ENCODE measurements at places on chromosomes 1 and 21.

DNA sequence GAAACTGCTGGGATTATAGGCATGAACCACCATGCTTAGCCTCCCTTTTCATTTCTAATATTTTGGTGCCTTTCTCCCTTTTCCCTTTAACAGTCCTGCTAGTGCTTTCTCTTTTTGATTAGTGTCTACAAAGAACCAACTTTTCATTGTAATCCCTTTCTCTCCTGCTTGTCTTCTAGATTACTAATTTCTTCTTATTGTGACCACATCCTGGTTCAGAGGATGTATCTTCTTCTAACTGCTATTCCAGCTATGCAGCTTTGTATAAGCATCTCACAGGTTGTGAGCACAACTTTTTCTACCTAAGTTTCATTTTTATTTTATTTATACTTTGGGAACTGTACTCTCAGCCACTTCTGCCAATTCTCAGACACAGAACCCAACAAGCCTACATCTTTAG, 14.7 kb downstream of the ZNF648 start:
- no peak for DNase-seq

GRCh38 chr1:44442791-44443190, 37.7 kb downstream of the RNF220 start:
- no peak for DNase-seq

GRCh38 chr1:74964508-74965102, 169.6 kb upstream of the LHX8 start:
- no peak for DNase-seq

GRCh38 chr1:232333419-232333767, 296.5 kb downstream of the SIPA1L2 start:
- DNase-seq: no peak

- no peak for DNase-seq
These were observed 22.7 kb downstream of the ABL2 start for GRCh38 chr1:179206812-179207211.

DNA sequence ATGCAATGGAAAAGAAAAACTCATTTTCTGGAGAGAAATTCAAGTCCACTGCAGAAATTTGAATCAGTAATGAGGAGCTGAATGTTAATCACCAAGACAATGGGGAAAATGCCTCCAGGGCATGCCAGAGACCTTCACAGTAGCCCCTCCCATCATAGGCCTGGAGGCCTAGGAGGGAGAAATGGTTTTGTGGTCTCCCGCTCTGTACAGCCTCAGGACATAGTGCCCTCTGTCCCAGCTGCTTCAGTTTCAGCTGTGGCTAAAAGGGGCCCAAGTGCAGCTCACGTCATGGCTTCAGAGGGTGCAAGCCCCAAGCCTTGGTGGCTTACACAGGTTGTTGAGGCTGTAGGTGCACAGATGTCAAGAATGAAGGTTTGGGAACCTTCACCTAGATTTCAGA, 223.0 kb downstream of the GRIK1 start:
- no peak for DNase-seq

DNA sequence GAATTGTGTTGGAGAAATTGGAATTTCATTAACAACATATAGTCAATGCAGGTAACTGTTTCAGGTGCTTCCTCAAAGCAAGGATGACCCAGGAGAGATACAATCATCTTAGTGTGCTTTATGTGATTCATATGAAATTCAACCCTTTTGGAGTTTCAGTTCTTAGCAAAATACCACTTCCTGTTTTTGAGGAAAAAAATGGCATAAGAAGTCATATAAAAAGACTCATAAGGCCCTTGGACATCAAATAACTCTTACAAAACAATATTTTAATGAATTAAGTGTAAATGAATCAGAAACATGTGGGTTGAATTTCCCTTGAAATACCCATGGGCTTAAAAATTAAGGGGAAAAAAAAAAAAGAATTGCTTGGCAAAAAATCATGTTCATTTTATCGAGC, 926.6 kb downstream of the LTN1 start:
- no peak for DNase-seq

GRCh38 chr1:11337580-11338073, 64.6 kb downstream of the UBIAD1 start:
- no peak for DNase-seq

GRCh38 chr1:35748326-35748725, 21.5 kb downstream of the CLSPN start:
- no peak for DNase-seq

DNA sequence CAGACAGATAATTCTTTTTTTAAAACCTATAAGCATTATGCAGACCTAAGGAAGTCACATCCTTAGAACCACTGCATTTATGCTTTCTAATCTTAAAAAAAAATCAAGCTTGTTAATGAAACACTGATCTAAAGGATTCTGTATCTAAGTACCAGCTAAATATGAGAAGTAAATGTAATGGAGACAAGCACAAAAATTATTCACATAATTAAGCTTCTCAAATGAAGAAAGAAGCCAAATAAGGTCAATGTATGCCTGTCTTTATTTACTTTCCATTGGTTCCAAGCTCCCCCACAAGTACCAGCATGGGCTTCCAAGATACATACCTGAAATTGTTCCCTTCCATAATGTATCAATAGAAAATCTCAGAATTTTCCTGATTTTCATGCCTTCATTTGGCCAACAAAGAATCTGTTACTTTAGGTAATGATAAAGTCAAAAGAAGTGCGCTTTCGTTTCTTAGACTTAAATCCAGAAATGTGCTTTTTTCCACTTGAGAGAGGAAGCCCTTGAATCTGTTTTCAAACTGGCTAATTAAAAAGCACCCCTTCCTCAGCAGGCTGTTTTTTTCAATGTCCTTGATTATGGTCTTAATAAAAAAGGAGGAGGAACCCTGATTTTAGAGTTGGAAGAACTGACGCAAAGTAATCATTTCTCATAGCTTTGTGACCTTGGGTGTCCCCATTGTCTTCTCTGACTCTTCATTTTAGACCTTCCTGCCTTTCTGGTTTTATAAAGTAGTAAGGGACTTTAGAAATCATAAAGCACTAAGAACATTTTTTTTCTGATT, 3.8 kb downstream of the RGS2 start:
- no peak for DNase-seq

DNA sequence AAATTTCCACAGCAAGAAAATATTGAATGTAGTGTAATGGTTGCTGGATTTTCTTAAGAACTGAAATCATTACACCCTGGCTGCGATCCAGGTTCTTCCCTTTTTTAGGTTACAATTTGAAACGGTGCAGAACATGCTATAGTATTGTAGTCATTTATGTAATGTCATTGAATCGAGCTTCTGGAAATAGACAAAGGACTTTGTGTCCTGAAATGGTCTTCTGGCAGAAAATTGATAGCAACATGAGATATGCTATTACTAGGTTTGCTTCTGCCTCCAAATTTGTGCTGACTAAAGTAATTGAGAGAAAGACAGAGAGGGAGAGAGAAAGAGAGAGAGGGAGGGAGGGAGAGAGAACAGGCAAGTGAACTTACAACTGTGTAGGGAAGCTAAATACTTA, 146.2 kb upstream of the NFIA start:
- no peak for DNase-seq

GRCh38 chr1:156228501-156228900, 13.5 kb upstream of the BGLAP start:
- DNase-seq: no peak

DNA sequence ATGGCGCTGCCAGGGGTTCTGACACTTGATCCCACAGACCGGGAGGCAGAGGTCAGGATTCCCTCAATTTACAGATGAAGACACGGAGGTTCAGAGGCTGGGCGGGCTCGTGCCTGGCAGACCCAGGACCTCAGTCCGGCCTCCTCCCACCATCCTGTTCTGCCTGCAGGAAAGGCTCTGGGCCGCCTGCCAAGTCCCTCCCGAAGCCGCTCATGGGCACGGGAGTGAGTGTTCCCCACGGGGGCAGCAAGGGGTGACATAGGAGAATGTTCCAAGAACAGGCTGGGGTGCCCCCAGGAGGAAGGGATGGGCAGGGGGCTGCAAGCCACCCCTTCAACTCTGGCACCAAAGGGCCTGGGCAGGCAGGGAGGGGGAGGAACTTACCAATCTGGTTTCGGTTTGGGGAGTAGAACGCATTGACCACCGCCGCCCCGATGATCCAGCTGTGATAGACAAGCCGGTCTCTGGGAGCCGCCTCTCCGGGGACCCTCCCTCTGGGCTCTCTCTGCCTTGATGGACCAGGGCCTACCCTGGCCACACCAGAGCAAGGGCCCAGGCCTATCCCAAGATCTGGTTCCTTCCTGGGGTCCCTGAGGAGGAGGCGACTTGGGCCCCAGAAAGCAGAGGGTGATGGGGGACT, 7.5 kb downstream of the PRXL2B start:
- DNase-seq: no peak

DNA sequence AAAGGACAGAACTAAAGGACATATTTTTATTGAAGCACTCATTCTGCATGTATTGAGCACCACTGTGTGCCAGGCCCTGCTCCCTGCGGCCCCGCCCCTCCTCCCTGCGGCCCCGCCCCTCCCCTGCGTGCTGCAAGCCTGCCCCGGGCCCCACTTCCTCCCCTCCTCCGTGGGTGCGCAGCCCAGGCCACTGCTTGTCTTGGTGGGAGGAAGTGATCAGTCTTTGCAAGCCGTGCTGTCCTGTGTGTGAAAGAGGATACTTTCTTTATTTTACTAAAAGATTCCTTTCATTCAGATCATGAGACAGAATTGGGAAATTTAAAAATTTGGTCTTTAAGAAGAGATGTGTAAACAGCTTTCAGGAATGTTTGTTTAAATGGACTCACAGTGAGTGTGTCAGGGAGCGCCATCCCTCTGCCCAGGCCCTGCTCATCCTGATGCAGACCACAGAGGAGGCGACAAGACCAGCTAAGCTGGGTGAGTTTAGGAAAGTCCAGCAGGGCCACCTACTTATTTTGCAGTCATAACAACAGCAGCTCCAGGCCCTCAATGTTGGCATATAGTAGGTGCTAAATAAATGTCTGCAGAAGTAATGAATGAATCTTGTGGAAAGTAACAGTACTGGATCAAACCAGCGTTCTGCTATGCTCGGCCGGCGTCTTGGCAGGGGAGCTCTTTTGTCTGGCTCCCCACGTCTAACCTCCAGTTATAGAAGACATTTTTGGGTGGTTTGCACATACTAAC, 88.3 kb upstream of the SELENON start:
- DNase-seq: no peak

DNA sequence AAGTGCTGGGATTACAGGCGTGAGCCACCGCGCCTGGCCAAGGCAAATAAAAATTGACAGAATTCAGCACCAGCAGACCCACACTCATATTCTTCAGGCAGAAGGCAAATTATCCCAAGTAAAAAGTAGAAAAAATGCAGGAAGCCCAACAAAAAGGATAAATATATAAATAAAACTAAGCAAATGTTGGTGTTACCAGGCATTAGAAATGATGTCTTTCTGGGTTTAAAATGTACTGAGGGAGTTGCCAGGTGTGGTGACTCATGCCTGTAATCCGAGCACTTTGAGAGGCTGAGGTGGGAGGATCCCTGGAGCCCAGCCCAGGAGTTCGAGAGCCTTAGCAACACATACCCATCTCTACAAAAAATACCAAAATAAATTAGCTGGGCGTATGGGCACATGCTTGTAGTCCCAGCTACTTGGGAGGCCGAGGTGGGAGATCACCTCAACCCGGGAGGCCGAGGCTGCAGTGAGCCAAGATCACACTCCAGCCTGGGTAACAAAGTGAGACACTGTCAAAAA, 6.3 kb downstream of the INTS11 start:
- no peak for DNase-seq

DNA sequence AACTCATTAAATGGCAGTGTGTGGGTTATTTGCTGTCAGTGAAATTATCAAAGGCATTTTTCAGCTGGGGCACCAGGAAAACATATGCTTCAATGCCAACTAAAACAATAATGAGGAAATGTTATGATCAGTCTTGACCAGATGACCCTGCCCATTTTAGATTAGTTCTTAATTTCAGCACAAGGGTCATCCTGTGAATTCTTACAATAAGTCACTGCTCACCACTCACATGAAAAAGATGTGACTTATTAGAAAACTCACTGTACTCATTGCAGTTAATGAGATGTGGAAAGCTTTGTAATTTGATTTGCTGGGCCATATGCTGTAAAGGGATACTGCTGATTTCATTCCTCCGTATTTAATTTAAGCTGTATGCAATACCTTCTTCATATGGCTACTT, 178.5 kb upstream of the LMO4 start:
- no peak for DNase-seq

- DNase-seq: peak; percentile 33
These were observed 13.0 kb downstream of the CCDC190 start for GRCh38 chr1:162847839-162848453.

GRCh38 chr1:201397675-201398074, 1.4 kb downstream of the LAD1 start:
- DNase-seq: no peak

- no peak for DNase-seq
These were observed 268.0 kb downstream of the ATG4C start for GRCh38 chr1:63051886-63052285.

GRCh38 chr21:32312976-32313375, 14.3 kb downstream of the MRAP start:
- DNase-seq: no peak

- no peak for DNase-seq
These were observed 9.2 kb downstream of the CSTB start for GRCh38 chr21:43766734-43767497.

DNA sequence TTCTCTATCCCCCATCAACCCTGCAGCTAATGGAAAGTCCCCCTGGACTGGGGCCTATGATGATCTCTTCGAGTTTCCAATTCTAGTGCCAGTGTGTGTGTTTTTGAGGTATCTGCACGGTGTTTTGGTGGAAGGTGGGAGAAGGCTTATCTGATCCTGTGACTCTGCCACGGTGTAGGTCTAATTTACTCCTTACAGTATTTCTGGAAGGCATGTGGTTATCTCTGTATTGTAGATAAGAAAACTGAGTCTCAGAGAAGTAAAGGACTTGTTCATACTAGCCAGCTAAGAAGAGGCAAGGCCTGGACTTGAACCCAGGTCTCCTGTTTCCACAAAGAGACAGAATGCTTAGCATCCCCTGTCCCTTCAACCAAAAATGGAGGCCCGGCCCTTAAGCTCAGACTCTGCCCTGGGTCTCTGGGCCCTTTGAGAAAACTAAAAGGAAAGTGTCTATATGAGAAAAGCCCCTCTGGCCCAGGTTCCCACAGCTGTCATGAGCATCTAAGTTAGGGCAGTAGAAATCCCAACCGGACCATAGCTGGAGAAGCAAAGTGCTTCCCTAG, 20.3 kb downstream of the RIMS3 start:
- DNase-seq: no peak

DNA sequence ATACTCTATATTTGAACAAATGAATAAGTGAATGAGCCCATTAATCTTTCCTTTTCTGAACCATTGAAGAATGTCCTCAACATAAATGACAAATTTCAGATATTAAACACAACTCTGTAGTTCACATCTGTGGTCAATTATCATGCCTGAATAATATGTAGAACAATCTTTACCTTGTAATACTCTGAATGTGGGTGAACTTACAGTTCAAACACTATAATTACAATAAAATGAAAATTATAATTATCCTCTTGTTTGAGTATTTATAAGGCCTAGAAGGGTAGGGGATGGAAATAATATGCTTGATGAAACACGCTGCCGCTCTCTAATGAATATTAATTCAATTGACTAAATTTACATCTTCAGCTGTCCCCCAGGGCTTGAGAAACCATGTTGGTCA, 8.7 kb upstream of the SFPQ start:
- no peak for DNase-seq

- DNase-seq: no peak
These were observed 1.6 kb upstream of the PLEKHA6 start for GRCh38 chr1:204361341-204361771.

GRCh38 chr1:111503585-111504060, at the start of the genes ADORA3 and TMIGD3:
ADORA3 (minus strand) TSS chr1:111503633; CDS start chr1:111503354, 279 bp downstream.
TMIGD3 (minus strand) TSS chr1:111503633; CDS start chr1:111503354, 279 bp downstream.
- no peak for DNase-seq

- DNase-seq: no peak
These were observed 68.3 kb downstream of the ADSS2 start for GRCh38 chr1:244383278-244383884.
